ENCODE measurements at places on chromosomes 5 and 9.

- peak; percentile 47 for DNase-seq
Observed at GRCh38 chr9:77020413-77021290, 1.2 kb downstream of the FOXB2 start.

DNA sequence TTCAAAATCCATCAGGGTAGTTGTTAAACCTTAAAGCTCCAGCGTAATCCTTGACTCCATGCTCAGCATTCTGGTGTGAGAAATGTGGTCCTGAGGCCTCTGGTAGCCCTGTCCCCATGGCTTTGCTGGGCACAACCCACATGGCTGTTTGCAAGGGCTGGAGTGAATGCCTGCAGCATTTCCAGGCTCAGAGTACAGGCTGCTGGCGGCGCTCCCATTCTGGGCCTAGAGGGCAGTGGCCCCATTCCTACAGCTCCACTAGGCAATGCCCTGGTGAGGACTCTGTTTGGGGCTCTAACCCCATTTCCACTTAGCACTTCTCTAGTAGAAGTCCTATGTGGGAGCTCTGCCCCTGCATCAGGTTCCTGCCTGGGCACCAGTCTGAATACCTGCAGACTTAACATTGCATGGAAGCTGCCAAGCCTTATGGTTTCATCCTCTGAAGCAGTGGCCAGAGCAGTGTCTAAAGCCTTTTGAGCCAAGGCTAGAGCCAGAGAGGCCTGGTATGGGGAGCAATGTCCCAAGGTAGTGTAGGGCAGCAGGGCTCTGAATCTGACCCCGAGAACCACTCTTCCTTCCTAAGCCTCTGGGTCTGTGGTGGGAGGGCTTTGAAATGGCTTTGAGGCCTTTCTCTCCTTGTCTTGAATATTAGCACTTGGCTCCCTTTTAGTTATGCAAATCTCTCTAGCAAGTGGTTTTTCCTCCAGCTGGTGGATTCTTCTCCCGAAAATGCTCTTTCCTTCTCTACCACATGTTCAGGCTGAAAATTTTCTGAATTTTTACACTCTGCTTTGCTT lies 5.8 kb upstream of the ALDH1A1 start:
- no peak for DNase-seq

DNA sequence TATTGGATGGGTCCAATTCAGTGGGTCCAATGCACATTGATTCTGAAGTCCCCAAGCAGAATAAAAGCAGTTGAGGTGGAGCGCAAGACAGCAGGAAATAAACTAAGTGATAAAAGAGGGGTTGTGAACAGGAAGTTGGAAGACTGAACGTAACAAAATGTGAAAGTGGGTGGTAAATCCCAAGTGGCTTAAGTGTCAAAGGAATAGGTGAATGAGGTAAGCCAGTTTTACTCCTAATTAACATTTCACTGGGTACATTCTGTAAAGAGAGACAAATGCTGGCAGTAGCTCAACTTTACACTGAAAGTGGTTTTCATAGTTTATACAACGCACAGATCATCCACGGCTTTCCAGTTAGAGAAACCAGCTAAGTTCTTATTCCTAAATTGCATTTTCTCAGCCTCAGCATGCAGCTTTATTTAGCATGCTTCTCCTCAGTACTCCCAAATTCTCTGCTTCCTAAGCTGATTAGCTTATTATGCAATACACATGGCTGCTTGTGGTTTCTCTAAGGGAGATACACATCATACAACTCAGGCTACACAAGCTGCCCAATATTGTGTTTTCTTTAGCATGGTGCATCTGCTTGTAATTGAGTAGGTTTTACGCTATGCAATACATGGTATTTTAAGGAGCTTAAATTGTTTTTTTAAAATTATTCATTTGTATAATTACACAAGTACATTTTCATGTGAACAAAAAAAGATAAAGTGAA lies 34.2 kb upstream of the HSD17B4 start:
- no peak for DNase-seq

GRCh38 chr5:28708472-28708871 lies 1670.1 kb upstream of the CDH9 start:
- DNase-seq, result no peak

- no peak for DNase-seq
Observed at GRCh38 chr5:76207120-76207519, 123.9 kb downstream of the SV2C start.

DNA sequence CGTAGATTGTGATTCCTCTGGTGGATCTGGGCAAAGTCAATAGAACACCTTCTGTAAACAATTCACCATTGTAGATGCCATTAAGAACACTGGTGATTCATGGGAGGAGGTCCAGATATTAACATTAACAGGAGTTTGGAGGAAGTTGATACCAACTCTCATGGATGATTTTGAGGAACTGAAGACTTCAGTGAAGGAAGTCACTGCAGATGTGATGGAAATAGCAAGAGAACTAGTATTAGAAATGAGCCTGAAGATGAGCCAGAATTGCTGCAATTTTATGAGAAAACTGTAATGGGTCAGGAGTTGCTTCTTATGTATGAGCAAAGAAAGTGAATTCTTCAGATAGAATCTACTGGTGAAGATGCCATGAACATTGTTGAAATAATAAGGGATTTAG lies 26.9 kb downstream of the TCERG1 start:
- no peak for DNase-seq

GRCh38 chr5:132753135-132753987 lies 6.1 kb downstream of the CCNI2 start:
- DNase-seq, result no peak

GRCh38 chr5:19229179-19229835 lies 758.7 kb downstream of the CDH18 start:
- no peak for DNase-seq

DNA sequence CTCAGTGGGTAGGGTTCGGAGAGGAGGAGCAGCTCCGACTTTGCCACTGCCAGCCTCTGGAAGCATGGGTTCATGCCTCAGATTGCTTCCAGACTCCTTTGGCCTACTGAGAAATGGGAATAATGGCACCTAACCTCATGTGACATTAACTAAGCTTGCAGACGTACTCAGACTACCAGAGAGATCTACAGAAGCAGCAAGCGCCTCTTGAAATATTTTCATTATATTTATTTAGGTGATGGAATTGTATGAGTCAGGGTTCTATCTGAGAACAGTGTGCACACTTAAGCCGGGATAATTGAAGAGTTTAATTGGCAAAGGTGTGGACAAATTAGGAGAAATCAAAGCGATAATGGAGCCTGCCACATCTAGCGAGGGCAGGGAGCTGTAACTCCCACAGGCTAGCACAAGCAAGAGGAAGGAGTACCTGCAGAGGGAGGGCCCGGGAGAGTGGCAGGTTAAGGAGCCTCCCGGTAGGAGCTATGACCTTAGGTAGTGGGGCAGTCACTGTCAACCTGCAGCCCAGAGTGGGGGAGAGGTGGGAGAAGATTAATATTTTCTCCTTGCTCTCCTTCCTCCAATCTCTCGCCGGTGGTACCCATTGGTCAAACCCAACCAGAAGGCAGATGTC lies 12.2 kb upstream of the PDZD2 start:
- DNase-seq, result no peak

GRCh38 chr5:80372780-80373179 lies 35.1 kb upstream of the ZFYVE16 start:
- no peak for DNase-seq
